ENCODE measurements at places on chromosomes 12 and 14.

- DNase-seq: peak; percentile 35
These were observed 780 bp upstream of the SLC41A2 start for GRCh38 chr12:104958805-104959334.

DNA sequence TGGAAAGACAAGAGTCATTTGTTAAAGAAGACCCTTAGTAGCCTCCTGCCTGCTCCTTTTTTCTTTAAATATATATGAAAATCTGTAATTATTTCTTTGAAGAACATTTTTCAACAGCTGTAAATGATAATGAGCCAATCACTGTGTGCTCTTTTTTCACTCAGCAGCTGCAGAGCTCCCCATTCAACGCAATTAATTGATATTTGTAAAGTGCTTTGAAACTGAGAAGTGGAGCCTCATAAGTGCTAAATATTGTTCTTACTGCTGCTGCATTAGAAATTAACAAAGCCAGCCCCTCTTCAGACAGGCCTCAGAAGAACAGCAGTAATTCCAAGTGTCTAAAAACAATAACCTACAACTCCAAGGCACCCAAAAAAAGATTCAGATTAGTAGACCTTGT, 224.3 kb downstream of the GXYLT1 start:
- DNase-seq: no peak

DNA sequence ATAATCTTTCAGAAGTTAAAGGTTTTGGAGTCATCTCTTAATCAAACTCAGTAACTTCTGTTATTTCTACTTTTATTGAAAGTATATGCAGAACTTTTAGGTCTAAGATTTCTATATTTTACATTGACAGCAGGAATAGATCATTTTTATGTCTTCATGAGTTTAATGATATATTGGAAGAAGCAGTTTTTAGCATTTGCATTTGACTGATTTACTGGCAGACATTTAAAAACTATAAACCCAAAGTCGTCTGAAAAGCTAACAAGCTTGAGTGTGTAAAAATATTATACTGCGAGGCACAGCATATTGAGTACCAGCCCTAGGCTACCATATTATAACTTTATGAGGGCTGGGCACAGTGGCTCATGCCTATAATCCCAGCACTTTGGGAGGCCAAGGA, 214.0 kb upstream of the GARIN2 start:
- no peak for DNase-seq

- no peak for DNase-seq
These were observed 14.4 kb downstream of the FRMD6 start for GRCh38 chr14:51666070-51666469.

Measured in NCI-H345 (cell line).